ENCODE measurements at places on chromosomes 16 and 17.

GRCh38 chr17:7308625-7309433 lies 1.4 kb downstream of the EIF5A start:
- DNase-seq: no peak

DNA sequence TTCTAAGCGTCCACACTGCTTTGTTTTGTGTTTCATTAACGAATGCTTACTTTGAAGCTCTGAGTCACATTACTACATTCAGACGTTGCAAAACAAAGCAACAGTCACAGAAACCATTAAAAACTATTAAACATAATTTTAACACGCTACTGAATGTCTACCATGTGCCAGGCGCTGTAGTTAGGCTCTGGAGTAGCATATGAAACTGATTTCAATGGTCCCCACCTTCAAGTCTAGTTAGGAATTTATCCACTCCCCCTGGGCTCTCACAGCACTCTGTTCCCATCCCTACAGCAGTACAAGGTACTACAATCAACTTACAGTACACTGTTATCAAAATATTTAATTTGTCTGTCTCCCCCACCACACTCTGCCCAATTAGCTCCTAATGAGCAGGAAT lies 631 bp downstream of the UTP6 start:
- DNase-seq: no peak

GRCh38 chr16:11405331-11406176 lies 60.3 kb downstream of the RMI2 start:
- no peak for DNase-seq

DNA sequence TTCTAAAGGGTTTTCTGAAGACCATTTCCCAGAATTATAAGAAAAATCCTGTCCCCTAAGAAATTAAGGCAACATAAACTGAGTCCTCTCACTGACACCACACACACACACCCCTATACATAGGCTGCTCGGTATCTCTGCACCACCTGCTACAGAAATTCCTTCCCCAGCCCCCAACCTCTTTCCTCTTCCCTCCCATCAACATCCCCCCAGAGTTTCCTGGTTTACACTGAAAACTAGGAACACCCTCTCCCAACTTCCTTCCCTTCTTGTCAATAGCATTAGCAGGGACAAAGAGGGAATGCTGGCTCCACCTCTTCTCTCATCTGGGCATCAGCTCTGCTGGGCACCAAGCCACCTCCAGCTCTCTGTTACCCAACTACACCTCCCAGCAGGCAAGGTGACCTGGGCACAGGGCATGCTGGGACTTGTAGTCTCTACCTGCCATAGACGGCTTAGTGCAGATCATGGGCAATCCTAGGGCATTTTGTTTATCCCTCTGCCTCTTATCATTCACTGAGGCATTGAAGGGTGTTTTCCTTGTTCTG lies 15.7 kb downstream of the CAVIN1 start:
- DNase-seq: no peak

- DNase-seq: no peak
These were observed 19.8 kb downstream of the CEP112 start for GRCh38 chr17:66172144-66172543.

DNA sequence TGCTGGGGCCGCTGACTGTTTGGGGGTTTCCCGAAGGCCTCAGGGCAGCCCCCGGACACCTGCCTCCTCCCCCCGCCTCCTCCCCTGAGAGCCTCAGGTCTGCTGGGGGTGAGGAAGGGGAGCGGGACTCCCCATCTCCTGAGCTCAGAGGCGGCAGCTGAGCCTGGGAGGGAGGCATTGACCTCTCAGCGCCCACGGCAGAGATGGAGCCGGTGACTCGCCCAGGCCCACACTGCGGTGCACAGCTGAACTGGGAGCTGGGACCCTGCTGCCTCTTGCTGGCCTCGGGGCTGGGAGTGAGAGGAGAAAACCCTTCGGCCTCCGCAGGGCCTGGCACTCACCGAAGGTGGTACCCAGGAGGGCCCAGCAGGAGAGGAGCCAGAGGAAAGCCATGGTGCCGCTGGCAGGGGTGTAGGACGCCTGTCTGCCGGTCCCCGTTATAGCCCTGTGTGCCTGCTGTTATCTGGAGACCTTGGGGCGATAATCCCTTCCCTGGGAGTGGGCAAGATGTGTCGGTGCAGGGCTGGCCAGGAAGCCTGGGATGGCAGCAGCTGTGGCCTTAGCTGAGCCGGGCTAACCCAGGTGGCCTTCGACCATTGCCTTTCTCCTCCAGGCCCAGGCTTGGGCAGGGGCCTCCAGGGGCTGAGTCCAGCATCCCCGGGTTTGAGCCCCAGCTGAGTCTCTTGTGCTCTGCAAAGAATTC lies at the start of gene CTRB2:
Gene CTRB2, minus strand, starts transcription at position 413 of the 703 bp plus-strand sequence. Its CDS starts 20 bp downstream, at position 393.
- no peak for DNase-seq

- DNase-seq: no peak
These were observed 360.3 kb upstream of the KIF2B start for GRCh38 chr17:53462393-53462811.

DNA sequence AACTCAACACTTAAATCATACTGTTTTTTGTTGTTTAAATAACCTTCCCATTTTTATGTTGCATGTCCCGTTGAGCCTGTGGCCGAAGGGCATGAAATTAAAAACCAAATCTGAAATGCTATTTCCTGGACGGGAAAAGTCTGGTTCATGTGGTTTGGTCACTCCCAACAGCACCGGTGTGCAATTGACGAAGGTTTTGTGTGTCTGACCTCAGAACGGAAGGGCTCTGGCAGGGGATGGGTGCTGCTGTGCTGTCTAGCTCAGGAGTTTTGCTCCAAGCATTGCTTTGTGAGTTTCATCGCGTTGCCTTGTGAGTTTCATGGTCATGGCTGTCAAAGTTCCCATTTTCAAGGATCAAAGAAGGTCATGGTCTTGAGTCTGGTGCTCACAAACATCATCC lies 363.3 kb downstream of the XYLT1 start:
- DNase-seq: no peak

GRCh38 chr17:51955245-51955644 lies 203.3 kb downstream of the CA10 start:
- no peak for DNase-seq

- DNase-seq: no peak
These were observed 641.0 kb upstream of the EEF2KMT start for GRCh38 chr16:5738586-5738985.

GRCh38 chr16:1297018-1297696 lies 12.3 kb upstream of the UBE2I start:
- DNase-seq: no peak

DNA sequence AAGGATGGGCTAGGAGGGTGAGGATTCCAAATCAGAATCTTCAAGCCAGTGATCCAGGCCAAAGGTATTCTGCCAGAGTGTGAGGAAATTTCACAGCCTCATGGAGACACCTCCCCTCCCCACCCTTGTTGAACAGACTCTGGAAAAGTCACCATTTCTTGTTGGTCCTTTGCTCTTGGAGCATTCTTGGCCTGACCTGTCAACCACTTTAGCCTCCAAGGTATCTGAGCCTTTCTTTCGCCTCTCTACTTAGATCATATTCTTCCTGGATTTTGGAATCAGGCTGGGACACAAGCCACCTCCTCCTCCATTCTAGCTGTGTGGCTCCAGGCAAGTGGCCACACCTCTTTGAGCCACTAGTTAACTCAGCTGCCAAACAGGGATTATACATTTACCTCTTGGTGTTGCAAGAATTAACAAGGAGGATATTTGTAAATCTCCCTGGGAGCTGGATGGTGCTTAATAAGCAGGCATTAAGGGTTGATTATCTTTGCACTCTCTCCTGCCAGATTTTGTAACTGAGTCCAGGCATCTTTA lies 193.5 kb downstream of the WWOX start:
- DNase-seq: no peak

Data from neuronal stem cell (in vitro differentiated cells).